ENCODE measurements at places on chromosomes 16 and 17. TPM values are rescaled to one million over a fixed set of nuclear protein-coding genes. Genes with fewer than 3 reads are reported as not detected.

The AHSP gene
- not detected for polyA plus RNA-seq

The ST6GALNAC1 gene
- not detected for polyA plus RNA-seq

The HOXB1 gene
- polyA plus RNA-seq = not detected

The SLC2A4 gene
- polyA plus RNA-seq = not detected

DNA sequence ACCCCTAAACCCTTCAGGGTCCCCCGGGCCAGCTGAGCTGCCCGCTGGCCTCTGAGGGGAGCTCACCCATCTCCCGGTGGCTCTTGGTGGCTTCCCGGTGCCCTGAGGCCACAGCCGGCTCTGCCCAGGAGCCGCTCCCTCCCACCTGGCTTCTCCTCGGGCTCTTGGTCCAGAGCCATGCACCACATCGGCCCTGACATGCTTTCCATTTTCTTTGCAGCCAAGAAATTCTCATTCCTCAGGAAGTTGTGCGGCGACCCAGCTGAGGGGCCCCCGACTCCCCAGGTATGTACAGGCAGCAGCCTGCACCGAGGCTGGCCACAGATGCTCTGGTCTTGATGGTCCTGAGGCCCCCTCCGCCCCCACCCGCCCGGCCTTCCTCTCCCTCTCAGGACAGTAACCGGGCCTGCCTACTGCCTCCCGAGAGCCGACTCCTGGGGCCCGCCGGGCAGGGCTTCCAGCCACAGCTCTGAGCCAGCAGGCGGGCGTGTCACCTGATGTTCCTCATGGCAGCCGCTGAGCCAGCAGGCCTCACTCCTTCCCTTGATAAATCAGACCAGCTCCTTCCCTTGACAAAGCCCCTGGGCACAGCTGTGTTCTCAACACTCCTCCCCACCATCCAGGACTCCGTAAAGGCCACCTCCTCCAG, 28.4 kb upstream of the ZFPM1 start:
- H3K4me1 ChIP-seq = no peaks in the 10 kb centered on the region
- H3K27ac ChIP-seq = no peak overlapping the region
- H3K27me3 ChIP-seq = no peaks in the 10 kb centered on the region
- no peak for DNase-seq

DNA sequence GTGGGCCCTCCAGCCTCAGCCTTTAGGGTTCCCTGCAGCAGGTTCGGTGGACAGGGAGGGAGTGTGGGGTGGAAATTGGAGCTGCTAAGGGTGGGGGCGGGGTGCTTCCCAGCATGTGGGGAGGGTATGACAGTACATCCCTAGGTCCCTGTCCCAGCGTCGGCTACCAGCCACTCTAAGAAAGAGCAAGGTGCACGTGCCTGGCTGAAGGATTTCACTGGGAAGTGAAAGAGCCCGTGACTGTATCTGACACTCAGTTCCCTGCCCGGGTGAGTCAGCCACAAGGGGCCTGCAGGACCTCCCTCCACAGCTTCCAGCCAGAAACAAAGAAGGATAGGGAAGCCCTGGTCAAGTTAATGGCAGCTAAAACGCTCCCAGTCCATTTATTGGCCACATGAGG, 4.1 kb downstream of the SNRNP25 start:
- H3K27ac ChIP-seq = no peak overlapping the region
- H3K4me3 ChIP-seq = no peak overlapping the region
- no peaks in the 10 kb centered on the region for H3K27me3 ChIP-seq

- H3K4me1 ChIP-seq = no peaks in the 10 kb centered on the region
- no peak overlapping the region for H3K27ac ChIP-seq
- H3K36me3 ChIP-seq = peaks cover 3% of the 10 kb centered on the region
- H3K27me3 ChIP-seq = no peaks in the 10 kb centered on the region
- DNase-seq = no peak
Measured at GRCh38 chr17:80621997-80622357, 77.3 kb downstream of the RPTOR start.

DNA sequence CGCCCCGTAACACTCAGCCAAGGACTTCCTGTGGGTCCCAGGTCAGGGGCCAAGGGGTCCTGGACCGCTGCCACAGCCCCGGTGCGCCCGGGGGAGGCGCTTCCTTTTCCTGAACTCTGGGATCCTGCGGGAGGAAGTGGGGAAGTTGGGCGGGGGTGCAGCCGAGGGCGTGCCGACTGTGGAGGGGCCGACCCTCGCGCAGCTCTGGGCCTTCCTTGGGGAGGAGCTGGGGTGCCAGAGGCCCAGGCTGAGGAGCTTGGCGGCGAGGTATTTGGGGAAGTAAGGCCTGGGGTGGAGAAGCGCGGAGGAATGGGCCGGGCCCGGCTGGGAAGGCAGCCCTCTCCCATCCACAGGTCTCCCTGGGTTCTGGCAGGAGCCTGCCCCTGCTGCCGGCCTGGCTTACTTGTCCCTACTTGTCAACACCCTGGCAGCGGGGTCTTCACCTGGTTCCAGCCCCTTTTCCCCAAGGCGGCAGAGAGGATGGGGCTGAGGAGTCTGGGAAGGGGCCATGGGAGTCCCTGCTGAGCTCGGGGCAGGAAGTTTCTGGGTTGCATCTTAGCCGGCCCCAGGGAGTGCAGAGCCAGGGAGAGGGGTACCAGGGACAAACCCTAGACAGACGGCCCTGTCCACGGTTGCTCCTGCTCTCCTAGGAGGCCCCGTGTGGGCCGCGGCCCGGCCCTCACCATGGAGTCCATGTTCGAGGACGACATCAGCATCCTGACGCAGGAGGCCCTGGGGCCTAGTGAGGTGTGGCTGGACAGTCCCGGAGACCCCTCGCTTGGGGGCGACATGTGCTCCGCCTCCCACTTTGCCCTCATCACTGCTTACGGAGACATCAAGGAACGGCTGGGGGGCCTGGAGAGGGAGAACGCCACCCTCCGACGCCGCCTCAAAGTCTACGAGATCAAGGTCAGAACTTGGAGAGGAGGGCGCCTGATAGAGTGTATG, 1.7 kb downstream of the TBKBP1 start:
- no peak overlapping the region for H3K27ac ChIP-seq

DNA sequence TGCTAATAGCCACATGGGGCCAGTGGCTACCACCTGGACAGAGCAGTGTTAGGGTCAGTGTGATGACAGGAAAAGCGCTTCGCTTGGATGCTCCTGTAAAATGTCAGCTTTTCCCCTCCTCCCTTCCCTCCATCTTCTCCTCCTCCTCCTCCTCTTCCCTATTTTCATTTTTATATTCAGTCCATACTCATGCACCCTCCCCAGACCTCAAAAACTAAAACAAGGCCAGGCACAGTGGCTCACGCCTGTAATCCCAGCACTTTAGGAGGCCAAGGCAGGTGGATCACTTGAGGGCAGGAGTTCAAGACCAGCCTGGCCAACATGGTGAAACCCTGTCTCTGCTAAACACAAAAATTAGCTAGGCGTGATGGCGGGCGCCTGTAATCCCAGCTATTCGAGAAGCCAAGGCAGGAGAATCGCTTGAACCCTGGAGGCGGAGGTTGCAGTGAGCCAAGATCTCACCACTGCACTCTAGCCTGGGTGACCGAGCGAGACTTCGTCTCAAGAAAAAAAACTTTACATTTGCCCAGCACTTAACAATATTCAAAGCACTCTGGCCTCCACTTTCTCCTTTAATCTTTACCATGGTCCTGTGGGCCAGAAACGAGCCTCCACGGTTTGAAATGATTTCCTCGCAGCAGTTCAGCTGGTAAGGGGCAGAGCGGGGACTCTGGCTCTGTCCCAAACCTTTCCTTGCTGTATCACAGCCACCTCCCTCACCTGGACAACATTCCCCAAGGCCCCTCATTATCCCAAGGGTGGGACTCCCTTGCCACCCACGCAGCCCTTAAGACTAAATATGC, 21.8 kb downstream of the ANKRD40 start:
- DNase-seq = no peak
- H3K27me3 ChIP-seq = no peaks in the 10 kb centered on the region
- H3K4me3 ChIP-seq = no peak overlapping the region

DNA sequence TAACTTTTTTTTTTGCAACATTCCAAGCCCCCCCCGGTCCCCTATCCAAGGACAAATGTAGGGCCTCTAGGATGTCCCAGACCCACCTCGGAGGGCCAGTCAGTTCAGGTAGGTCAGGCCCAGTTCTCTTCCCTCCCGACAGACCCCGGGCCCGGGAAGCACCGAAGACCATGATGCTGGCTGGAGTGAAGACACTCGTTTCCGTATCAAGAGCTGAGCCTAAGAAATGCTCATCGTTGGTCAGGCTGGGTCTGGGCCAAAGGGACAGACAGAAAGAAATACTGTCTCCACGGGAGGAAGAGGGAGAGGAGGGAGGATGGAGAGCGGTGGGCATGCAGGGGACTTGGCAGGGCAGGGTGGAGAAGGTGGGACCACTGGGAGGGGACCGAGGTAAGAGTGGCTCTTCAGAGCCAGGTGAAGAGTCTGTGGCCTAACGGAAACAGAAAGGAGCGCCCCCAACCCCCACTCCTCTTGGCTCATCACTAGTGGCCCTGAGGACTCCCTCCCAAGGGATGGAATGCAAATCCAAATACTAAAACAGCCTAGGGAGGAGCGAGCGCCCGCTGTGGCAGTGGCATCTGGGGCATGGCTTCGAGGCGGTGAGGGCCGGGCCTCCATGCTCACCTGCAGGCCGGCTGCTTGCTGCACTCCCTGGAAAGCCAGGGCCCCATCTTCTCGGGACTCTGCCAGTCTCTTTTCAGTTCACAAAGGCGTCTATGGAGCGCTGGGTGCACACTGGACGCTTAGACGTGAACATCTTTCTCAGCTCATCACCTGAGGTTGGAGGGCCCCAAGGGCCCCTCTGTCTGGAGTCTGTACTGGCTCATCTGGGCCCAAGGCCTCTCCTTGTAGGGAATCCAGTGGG, 1.7 kb upstream of the ROGDI start:
- H3K4me3 ChIP-seq = no peak overlapping the region
- no peaks in the 10 kb centered on the region for H3K27me3 ChIP-seq
- H3K4me1 ChIP-seq = peaks cover 20% of the 10 kb centered on the region
- DNase-seq = no peak

GRCh38 chr17:18626152-18626870, 17.9 kb downstream of the TBC1D28 start:
- H3K36me3 ChIP-seq = no peaks in the 10 kb centered on the region
- no peaks in the 10 kb centered on the region for H3K27me3 ChIP-seq
- peaks cover 5% of the 10 kb centered on the region for H3K4me1 ChIP-seq

GRCh38 chr16:75308011-75308410, 56.6 kb upstream of the BCAR1 start:
- no peak for DNase-seq
- H3K4me1 ChIP-seq = peaks cover 12% of the 10 kb centered on the region
- no peak overlapping the region for H3K27ac ChIP-seq
- peaks cover 4% of the 10 kb centered on the region for H3K36me3 ChIP-seq
- no peak overlapping the region for H3K4me3 ChIP-seq
- no peaks in the 10 kb centered on the region for H3K27me3 ChIP-seq

- no peak overlapping the region for H3K27ac ChIP-seq
- H3K4me3 ChIP-seq = no peak overlapping the region
- no peaks in the 10 kb centered on the region for H3K36me3 ChIP-seq
- H3K4me1 ChIP-seq = no peaks in the 10 kb centered on the region
- no peaks in the 10 kb centered on the region for H3K27me3 ChIP-seq
Measured at GRCh38 chr17:69779378-69780214, 295.4 kb upstream of the KCNJ16 start.

GRCh38 chr17:43418441-43419374, 19.9 kb downstream of the ARL4D start:
- H3K4me1 ChIP-seq = no peaks in the 10 kb centered on the region
- no peak overlapping the region for H3K4me3 ChIP-seq
- H3K36me3 ChIP-seq = no peaks in the 10 kb centered on the region
- H3K27ac ChIP-seq = no peak overlapping the region
- no peak for DNase-seq

GRCh38 chr16:55330781-55331647, 7.0 kb downstream of the IRX6 start:
- DNase-seq = no peak
- peaks cover 2% of the 10 kb centered on the region for H3K27me3 ChIP-seq
- no peaks in the 10 kb centered on the region for H3K4me1 ChIP-seq
- no peaks in the 10 kb centered on the region for H3K36me3 ChIP-seq

DNA sequence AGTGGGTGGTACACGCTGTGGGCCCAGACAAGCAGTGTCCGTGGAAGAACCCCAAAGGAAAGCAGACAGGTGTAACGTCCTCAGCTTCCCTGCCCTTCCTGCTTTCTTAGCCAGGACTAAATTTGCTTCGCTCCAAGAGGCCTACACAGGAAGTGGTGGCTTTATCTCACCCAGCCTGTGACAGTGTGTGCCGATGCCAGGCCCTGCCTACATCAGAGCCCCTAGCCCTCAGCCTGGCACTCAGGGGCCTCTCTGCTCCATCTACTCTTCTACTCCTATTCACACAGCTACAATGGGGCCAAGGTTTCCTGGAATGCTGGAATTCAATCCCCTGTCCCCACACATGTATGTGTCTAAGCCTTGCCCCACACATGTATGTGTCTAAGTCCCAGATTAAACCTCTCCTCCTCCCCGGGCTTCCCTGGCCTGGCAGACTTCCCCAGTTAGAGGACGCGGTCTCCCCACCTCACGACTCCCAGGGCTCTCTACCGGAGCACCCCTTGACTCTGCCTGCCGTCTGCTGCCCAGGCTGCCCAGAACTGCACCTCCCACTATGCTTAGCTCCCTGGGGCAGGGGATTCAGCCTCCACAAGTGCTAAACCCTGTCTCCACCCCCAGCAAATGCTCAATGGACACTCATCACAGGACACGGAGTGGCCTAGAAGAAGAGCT, 8.2 kb downstream of the PGAP3 start:
- H3K36me3 ChIP-seq = no peaks in the 10 kb centered on the region
- H3K4me1 ChIP-seq = peaks cover 45% of the 10 kb centered on the region
- H3K27me3 ChIP-seq = no peaks in the 10 kb centered on the region
- no peak overlapping the region for H3K4me3 ChIP-seq
- DNase-seq = no peak
- H3K27ac ChIP-seq = peak overlapping the region; percentile 33

The FOXC2 gene
- not detected for polyA plus RNA-seq

The PRSS33 gene
- not detected for polyA plus RNA-seq

- peaks cover 13% of the 10 kb centered on the region for H3K4me1 ChIP-seq
- H3K27ac ChIP-seq = no peak overlapping the region
- no peak overlapping the region for H3K4me3 ChIP-seq
- H3K36me3 ChIP-seq = no peaks in the 10 kb centered on the region
- DNase-seq = peak; percentile 16
- no peaks in the 10 kb centered on the region for H3K27me3 ChIP-seq
Measured at GRCh38 chr17:21280081-21280518, 4.4 kb upstream of the MAP2K3 start.

DNA sequence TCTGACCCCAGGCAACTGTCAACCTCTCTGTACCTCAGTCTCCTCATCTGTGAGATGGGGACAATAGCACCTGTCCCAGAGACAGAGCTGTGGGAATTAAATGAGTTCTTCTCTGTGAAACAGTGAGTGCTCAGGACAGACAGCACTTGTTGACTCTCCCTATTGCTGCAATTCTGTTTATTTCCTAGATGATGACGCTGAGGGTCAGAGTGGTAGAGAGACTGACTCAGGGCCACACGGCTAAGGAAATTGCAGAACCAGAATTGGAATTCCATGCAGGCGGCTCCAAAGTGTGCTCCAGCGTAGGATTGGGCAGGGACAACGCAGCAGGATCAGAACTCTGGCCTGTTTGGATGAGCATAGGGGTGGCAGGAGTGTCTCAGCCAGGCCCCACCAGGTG, 302.2 kb downstream of the C16orf95 start:
- H3K27me3 ChIP-seq = no peaks in the 10 kb centered on the region
- no peaks in the 10 kb centered on the region for H3K36me3 ChIP-seq
- no peaks in the 10 kb centered on the region for H3K4me1 ChIP-seq

The PDE6G gene
- polyA plus RNA-seq = 3.3 TPM

Measured in GM12878 (cell line).